Uterus (tissue), 4 donors: ENCODE measurements at places on chromosomes 1 and 21. TPM values are rescaled to one million over a fixed set of nuclear protein-coding genes. Genes with fewer than 3 reads are reported as not detected.

DNA sequence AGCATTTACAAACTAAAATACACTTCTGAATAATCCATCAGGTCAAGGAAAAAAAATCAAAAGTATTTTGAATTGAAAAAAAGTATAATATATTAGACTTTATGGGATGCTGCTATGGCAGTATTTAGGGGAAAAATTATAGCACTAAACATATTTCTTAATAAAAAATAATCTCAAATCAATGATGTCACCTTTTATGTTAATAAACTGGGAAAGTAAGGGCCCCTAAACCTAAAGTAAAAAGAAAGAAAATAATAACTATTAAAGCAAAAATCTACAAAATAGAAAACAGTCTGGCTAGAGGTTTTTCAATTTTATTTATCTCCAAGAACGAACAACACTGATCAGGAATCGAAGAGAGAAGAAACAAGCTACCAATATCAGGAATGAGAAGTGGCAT lies 160.8 kb upstream of the PLXNA2 start:
- H3K4me3 ChIP-seq: no peak overlapping the region
- no peak overlapping the region for H3K27ac ChIP-seq
- no peak for DNase-seq
- no peaks in the 10 kb centered on the region for H3K4me1 ChIP-seq
- H3K36me3 ChIP-seq: no peaks in the 10 kb centered on the region
- no peaks in the 10 kb centered on the region for H3K27me3 ChIP-seq

- no peaks in the 10 kb centered on the region for H3K4me1 ChIP-seq
- DNase-seq: no peak
- H3K27me3 ChIP-seq: no peaks in the 10 kb centered on the region
- H3K27ac ChIP-seq: no peak overlapping the region
- no peak overlapping the region for H3K4me3 ChIP-seq
These were observed 82.2 kb downstream of the RIPK4 start for GRCh38 chr21:41684381-41685245.

The SYNC gene
- total RNA-seq: 19.8 TPM

- H3K27me3 ChIP-seq: no peaks in the 10 kb centered on the region
- peak; percentile 61 for DNase-seq
- peak overlapping the region; percentile 85 for H3K27ac ChIP-seq
- H3K36me3 ChIP-seq: no peaks in the 10 kb centered on the region
- no peak overlapping the region for H3K4me3 ChIP-seq
- H3K4me1 ChIP-seq: peaks cover 50% of the 10 kb centered on the region
These were observed 79.0 kb downstream of the MRPL37 start for GRCh38 chr1:54278941-54279422.

GRCh38 chr21:44521928-44522752 lies 17.9 kb downstream of the KRTAP10-1 start:
- H3K4me1 ChIP-seq: no peaks in the 10 kb centered on the region
- H3K4me3 ChIP-seq: no peak overlapping the region
- peak; percentile 9 for DNase-seq
- no peaks in the 10 kb centered on the region for H3K36me3 ChIP-seq

The RSPH1 gene
- total RNA-seq: not detected

The PLEKHN1 gene
- total RNA-seq: 1.1 TPM

- no peak overlapping the region for H3K27ac ChIP-seq
- DNase-seq: no peak
- H3K36me3 ChIP-seq: no peaks in the 10 kb centered on the region
- H3K4me1 ChIP-seq: no peaks in the 10 kb centered on the region
These were observed 1.6 kb downstream of the ADCY10 start for GRCh38 chr1:167912294-167912693.

DNA sequence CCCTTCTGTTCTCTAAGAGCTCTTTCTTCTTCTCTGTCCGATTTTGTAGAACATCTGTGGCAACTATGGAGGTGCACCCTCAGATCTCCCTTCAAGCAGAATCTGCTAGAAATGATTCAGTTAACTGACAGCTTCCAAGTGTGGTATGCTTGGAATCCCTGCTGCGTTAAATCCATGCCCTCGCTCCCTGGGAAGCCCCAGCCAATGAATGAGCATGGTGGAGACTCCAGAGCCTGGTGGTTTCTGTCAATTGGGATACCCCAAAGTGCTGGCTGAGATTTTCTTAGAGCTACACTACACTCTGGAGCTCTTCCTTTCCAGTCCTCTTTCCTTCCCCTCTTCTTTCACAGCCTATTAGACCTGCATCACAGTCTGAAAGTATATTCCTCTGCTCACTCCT lies 116.3 kb upstream of the C1orf21 start:
- no peak for DNase-seq
- no peak overlapping the region for H3K27ac ChIP-seq
- H3K4me3 ChIP-seq: no peak overlapping the region
- H3K4me1 ChIP-seq: no peaks in the 10 kb centered on the region
